ENCODE measurements at places on chromosomes 11 and 22.

- DNase-seq = no peak
Observed at GRCh38 chr11:69217276-69218105, 61.8 kb downstream of the SMIM38 start.

GRCh38 chr11:20007386-20007785 lies 152.9 kb downstream of the DBX1 start:
- no peak for DNase-seq

DNA sequence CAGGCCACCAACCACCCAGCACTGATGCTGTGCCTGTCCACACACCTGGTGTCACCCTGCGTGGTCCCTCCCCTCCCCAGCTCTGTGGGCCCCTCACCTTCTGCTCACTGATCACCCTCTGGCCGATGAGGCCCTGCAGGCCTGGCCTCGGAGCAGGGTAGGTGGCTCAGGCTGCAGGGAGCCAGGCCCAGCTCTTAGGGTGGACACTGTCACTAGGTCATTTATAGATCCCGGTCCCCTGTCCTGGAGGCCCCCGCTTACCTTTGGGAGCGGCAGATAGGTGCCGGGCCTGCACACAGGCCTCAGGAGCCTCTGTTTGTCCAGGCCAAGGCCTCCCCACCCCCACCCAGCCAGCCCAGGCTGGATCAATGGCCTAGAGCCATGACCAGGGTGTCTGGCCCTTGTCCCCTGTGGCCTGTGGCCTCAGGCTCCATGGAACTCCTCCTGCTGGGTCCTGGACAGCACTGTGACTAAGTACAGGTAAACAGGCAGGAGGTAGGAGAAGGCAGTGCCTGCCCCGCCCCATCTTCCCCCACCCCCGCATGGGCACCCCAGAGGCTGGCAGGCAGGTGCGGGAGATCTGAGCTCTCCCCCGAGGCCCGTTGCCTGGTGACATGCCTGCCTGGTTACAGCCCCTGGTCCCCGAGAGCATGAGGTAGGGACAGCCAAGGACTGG lies at the start of gene TMPRSS6:
Gene TMPRSS6 (minus strand): TSS at position 472 of the 676 bp plus-strand sequence. CDS start 6,296 bp downstream, outside the sequence.
- DNase-seq = no peak

GRCh38 chr22:50633086-50633485 lies 5.1 kb upstream of the ARSA start:
- no peak for DNase-seq

DNA sequence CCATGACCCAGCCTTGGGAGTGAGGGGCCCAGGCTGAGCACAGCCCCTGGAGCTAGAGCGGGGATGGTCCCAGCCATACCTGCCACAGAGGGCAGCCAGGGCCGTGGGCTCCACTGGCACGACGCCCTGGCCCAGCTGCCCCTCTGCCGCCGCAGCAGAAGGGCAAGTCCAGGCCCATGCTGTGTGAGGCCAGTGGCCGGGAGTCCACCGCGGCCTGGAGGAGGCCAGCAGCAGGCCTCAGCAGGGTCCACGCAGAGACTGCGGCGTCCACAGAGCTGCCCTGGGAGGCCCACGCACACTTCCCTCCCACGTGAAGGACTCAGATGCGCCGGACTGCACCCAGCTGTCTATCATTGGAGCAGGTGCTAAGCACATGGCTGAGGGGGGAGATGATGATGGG lies 23.5 kb downstream of the MOB2 start:
- DNase-seq = no peak

- no peak for DNase-seq
Observed at GRCh38 chr11:124760205-124760652, 1.9 kb downstream of the ESAM start.

- no peak for DNase-seq
Observed at GRCh38 chr11:74992852-74993251, 4.1 kb downstream of the NEU3 start.

DNA sequence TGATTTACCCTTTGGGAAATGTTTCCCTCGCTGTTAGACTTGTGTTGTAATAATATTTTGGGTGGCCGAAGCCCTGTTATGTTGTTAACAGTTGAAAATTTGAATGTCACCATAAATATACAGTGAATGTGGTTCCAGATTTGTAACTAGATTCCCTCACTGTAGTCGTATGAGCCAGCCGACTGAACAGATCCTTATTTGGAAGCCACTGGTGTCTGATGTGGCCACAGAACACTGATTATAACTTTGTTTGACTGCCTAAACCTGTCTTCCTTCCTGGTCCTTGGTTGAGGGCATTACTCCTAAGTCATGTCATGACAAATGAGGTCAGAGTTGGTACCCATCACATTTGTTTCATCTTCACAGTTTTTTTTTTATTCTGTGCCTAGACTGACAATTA lies 45.4 kb downstream of the YAP1 start:
- DNase-seq = no peak

GRCh38 chr11:48091426-48092102 lies 111.2 kb downstream of the PTPRJ start:
- DNase-seq = no peak

DNA sequence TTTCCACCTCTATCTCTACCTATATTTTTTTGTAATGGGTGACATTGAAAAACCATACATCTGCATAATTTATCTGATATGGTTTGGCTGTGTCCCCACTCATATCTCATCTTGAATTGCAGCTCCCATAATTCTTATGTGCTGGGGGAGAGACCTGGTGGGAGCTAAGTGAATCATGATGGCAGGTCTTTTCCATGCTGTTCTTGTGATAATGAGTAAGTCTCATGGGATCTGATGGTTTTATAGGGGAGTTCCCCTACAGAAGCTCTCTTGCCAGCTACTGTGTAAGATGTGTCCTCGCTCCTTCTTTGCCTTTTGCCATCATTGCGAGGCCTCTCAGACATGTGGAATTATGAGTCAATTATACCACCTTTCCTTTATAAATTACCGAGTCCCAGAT lies 551.0 kb upstream of the ANO5 start:
- no peak for DNase-seq

GRCh38 chr11:110977661-110978060 lies 265.4 kb upstream of the ARHGAP20 start:
- DNase-seq = no peak

DNA sequence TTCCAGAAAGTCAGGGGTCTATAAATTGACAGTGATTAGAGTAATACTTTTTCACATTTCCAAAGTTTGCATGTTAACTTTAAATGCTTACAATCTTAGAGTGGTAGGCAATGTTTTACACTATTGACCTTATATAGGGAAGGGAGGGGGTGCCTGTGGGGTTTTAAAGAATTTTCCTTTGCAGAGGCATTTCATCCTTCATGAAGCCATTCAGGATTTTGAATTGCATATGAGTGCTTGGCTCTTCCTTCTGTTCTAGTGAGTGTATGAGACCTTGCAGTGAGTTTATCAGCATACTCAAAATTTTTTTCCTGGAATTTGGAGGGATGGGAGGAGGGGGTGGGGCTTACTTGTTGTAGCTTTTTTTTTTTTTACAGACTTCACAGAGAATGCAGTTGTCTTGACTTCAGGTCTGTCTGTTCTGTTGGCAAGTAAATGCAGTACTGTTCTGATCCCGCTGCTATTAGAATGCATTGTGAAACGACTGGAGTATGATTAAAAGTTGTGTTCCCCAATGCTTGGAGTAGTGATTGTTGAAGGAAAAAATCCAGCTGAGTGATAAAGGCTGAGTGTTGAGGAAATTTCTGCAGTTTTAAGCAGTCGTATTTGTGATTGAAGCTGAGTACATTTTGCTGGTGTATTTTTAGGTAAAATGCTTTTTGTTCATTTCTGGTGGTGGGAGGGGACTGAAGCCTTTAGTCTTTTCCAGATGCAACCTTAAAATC lies 5.3 kb downstream of the MALAT1 start:
- DNase-seq = no peak

- no peak for DNase-seq
Observed at GRCh38 chr11:2807025-2807681, 78.4 kb downstream of the CDKN1C start.

- no peak for DNase-seq
Observed at GRCh38 chr22:37994049-37994448, 9.7 kb upstream of the SOX10 start.

Measured in SHP77 treated with DMSO at 0.1 percent for 48 hours (cell line).